Adrenal gland (tissue), 19 donors: ENCODE measurements at places on chromosomes 16 and 17. TPM values are rescaled to one million over a fixed set of nuclear protein-coding genes. Genes with fewer than 3 reads are reported as not detected.

- peak; percentile 52 for DNase-seq
- H3K4me3 ChIP-seq: no peak overlapping the region
- peaks cover 19% of the 10 kb centered on the region for H3K4me1 ChIP-seq
These were observed 661 bp downstream of the LRRC3C start for GRCh38 chr17:39927929-39928857.

GRCh38 chr17:47057830-47058229 is 78.8 kb upstream of the RPRML start:
- no peaks in the 10 kb centered on the region for H3K27me3 ChIP-seq
- no peaks in the 10 kb centered on the region for H3K4me1 ChIP-seq
- DNase-seq: no peak
- H3K27ac ChIP-seq: no peak overlapping the region
- no peak overlapping the region for H3K4me3 ChIP-seq
- H3K36me3 ChIP-seq: peaks cover 26% of the 10 kb centered on the region

- no peaks in the 10 kb centered on the region for H3K36me3 ChIP-seq
- no peak for DNase-seq
- H3K4me3 ChIP-seq: no peak overlapping the region
- no peaks in the 10 kb centered on the region for H3K27me3 ChIP-seq
- peaks cover 89% of the 10 kb centered on the region for H3K4me1 ChIP-seq
These were observed 9.6 kb downstream of the CDC42EP4 start for GRCh38 chr17:73302189-73302588.

DNA sequence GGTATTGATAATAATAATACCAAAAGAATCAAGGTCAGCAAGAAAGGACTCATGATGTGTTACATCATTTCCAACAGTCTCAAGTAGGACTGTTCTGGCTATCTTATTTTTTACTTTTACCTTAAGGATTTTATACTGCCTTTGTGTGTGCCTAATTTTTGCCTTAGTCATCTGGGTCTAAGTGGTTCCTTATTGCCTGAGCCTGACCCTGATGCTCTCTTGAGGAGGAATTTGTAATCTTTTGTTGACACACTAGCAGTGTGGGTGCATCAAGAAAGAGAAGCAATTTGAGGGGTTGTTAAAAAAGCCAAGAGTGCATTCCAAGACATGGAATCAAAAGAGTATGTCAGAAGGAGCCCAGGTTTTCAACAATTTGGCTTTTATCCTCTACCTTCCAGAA is 59.3 kb downstream of the TMEM100 start:
- H3K4me3 ChIP-seq: no peak overlapping the region
- no peaks in the 10 kb centered on the region for H3K4me1 ChIP-seq
- no peak overlapping the region for H3K27ac ChIP-seq
- no peaks in the 10 kb centered on the region for H3K36me3 ChIP-seq
- DNase-seq: no peak

- no peaks in the 10 kb centered on the region for H3K27me3 ChIP-seq
- DNase-seq: no peak
- H3K27ac ChIP-seq: no peak overlapping the region
- H3K4me3 ChIP-seq: no peak overlapping the region
- no peaks in the 10 kb centered on the region for H3K4me1 ChIP-seq
These were observed 23.7 kb downstream of the GPR142 start for GRCh38 chr17:74390680-74391653.

DNA sequence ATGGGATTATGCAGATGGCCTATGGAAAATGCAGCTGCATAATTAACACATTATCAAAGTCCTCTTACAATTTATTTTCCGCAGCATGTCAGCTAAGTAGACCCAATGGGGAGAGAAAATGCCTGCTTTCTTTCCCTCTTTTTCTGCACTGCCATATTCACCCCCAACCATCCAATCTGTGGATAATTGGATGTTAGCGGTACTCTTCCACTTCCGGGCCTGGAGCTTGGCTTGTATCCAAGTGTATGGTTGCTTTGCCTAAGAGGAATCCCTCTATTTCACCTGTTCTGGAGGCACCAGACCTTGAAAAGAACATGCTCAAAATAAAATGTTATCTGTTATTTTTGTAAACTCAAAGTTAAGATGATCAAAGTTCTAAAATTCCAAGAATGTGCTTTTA is 41.1 kb upstream of the CACNG3 start:
- no peak overlapping the region for H3K4me3 ChIP-seq
- no peaks in the 10 kb centered on the region for H3K27me3 ChIP-seq
- no peaks in the 10 kb centered on the region for H3K4me1 ChIP-seq

DNA sequence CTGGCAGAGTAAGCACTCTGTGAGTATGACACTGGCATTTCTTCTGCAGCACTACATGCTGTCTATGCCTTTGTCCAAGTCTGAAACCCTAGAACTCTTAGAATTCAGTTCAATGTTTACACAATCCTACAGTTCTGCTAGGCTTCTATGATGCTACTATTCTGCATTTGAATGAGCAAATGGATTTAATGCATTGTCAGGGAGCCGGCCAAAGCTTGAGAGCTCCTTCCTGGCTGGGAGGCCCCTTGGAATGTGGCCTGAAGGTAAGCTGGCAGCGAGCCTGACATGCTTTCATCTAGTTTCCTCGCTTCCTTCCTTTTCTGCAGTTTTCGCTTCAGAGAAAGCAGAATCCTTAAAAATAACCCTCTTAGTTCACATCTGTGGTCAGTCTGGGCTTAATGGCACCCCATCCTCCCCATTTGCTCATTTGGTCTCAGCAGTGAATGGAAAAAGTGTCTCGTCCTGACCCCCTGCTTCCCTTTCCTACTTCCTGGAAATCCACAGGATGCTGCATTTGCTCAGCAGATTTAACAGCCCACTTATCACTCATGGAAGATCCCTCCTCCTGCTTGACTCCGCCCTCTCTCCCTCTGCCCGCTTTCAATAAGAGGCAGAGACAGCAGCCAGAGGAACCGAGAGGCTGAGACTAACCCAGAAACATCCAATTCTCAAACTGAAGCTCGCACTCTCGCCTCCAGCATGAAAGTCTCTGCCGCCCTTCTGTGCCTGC is at the start of gene CCL2:
CCL2 (plus strand) TSS at position 635 of the 730 bp plus-strand sequence; CDS start at position 700, 65 bp downstream.
- peak; percentile 91 for DNase-seq
- no peak within 1 kb of the TSS for H3K27ac ChIP-seq
- H3K27me3 ChIP-seq: no peaks in the 10 kb centered on the region
- H3K36me3 ChIP-seq: no peaks in the 10 kb centered on the region
- H3K4me3 ChIP-seq: peak within 1 kb of the TSS; percentile 49
- peaks cover 55% of the 10 kb centered on the region for H3K4me1 ChIP-seq

DNA sequence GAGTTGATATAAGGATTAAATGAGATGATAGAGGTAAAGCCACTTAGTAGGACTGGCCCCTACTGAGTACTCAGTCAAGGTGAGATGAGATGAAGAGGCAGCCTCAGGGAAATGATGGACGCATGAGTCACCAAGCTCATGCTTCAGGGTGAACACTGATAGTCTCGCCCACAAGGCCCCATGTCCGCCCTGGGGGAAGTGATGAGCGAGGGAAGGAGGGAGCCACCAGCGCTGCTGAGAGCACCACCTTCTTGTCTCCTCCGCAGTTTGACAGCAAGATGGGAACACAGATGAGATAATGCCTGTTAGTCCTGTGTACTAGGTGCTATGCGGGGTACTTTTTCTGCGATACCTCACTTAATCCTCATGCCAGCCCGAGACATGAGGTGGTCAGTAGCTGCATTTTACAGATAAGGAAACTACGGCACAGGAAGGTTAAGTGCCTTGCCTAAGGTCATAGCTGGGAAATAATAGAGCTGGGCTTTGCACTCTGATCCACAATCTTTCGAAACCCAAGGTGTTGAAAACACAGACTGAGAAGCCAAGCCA is 383.0 kb downstream of the CPPED1 start:
- H3K36me3 ChIP-seq: no peaks in the 10 kb centered on the region
- H3K4me1 ChIP-seq: no peaks in the 10 kb centered on the region
- no peaks in the 10 kb centered on the region for H3K27me3 ChIP-seq
- H3K27ac ChIP-seq: no peak overlapping the region

DNA sequence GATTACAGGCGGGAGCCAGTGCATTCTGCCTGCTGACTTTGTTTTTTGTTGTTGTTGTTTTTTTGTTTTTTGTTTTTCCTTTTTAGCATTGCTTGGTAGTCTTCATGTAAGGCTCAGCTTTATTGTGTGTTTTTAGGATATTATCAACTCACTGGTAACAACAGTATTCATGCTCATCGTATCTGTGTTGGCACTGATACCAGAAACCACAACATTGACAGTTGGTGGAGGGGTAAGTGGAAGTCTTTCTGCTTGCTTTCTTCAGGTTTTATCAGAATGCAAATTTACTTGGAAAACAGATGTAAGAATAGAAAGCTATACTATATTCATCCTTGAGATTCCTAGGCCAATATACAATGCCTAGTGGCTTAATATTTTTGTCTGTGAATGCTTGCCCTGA is 3.3 kb upstream of the CMTM1 start:
- no peaks in the 10 kb centered on the region for H3K36me3 ChIP-seq
- no peaks in the 10 kb centered on the region for H3K4me1 ChIP-seq
- no peak for DNase-seq
- H3K27me3 ChIP-seq: no peaks in the 10 kb centered on the region
- no peak overlapping the region for H3K4me3 ChIP-seq

GRCh38 chr17:40909755-40910154 is 24.7 kb upstream of the KRT20 start:
- peaks cover 9% of the 10 kb centered on the region for H3K4me1 ChIP-seq
- H3K36me3 ChIP-seq: no peaks in the 10 kb centered on the region
- no peak overlapping the region for H3K27ac ChIP-seq
- DNase-seq: no peak
- H3K27me3 ChIP-seq: peaks cover 8% of the 10 kb centered on the region

GRCh38 chr16:81181013-81181720 is 57.3 kb upstream of the BCO1 start:
- H3K4me1 ChIP-seq: no peaks in the 10 kb centered on the region
- H3K27me3 ChIP-seq: no peaks in the 10 kb centered on the region
- peak overlapping the region; percentile 83 for H3K27ac ChIP-seq
- no peaks in the 10 kb centered on the region for H3K36me3 ChIP-seq
- H3K4me3 ChIP-seq: no peak overlapping the region

- H3K4me1 ChIP-seq: no peaks in the 10 kb centered on the region
- H3K4me3 ChIP-seq: no peak overlapping the region
- no peaks in the 10 kb centered on the region for H3K27me3 ChIP-seq
These were observed 19.5 kb downstream of the CTU2 start for GRCh38 chr16:88725609-88726407.

DNA sequence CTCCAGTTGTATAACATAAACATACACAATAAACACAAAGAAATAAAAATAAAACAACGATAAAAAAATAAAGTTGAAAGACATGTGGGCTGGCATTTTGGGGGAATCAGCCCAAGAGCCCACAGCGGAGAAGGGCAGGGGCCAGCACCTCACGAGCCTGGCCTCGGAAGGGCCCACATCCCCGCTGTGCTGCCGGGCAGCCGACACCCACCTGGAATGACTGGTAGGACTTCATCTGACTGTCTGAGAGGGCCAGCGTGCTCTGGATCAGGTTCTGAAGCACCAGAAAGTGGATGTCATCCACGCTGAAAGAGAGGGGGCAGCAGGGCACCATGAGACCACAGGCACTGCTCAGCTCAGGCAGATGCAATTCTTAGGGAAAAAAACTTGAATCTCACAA is 73.5 kb downstream of the GTF3C1 start:
- no peaks in the 10 kb centered on the region for H3K4me1 ChIP-seq
- no peak for DNase-seq
- no peaks in the 10 kb centered on the region for H3K36me3 ChIP-seq
- H3K27me3 ChIP-seq: no peaks in the 10 kb centered on the region
- no peak overlapping the region for H3K4me3 ChIP-seq
- H3K27ac ChIP-seq: no peak overlapping the region

GRCh38 chr16:87552772-87553573 is 49.3 kb upstream of the JPH3 start:
- H3K4me1 ChIP-seq: peaks cover 9% of the 10 kb centered on the region
- H3K4me3 ChIP-seq: no peak overlapping the region
- no peak for DNase-seq
- no peaks in the 10 kb centered on the region for H3K27me3 ChIP-seq
- H3K27ac ChIP-seq: no peak overlapping the region
- no peaks in the 10 kb centered on the region for H3K36me3 ChIP-seq

GRCh38 chr16:21078563-21078962 is 72.1 kb downstream of the DNAH3 start:
- no peaks in the 10 kb centered on the region for H3K27me3 ChIP-seq
- no peak overlapping the region for H3K27ac ChIP-seq
- H3K36me3 ChIP-seq: no peaks in the 10 kb centered on the region
- H3K4me1 ChIP-seq: peaks cover 10% of the 10 kb centered on the region

DNA sequence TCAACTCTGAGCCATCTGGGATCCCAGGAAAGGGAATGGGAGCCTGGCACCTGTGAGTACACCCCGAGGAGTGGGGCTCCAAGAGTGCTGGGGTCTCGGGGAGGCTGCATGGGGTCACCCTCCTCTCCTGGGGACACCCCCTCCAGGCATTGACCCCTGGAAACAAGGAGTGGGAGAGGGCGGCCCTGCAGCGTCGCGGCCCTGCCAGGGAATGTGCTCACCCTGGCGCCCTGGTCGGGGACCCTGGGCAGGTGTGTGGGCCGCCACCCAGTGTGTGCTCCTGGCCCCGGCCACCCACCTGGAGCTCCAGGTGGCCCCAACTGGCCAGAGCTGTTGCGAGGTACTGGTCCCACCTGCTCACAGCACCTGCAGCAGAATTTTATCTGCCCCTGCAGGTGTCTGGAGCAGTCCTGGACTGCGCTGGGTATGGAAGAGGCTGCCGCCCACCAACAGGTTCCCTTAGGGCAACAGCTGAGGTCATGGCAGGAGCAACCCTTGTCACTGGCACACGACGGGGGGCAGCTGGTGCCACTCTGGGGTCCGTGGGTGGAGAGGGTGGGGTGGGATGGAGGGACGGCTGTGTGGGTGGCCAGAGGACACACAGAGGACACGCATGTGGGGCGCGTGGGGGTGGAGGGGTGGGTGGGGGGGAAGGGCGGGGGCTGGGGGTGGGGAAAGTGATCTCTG is 5.4 kb upstream of the PABPN1L start:
- H3K4me1 ChIP-seq: no peaks in the 10 kb centered on the region
- no peaks in the 10 kb centered on the region for H3K27me3 ChIP-seq
- H3K27ac ChIP-seq: no peak overlapping the region
- DNase-seq: no peak
- no peak overlapping the region for H3K4me3 ChIP-seq

- H3K27me3 ChIP-seq: peaks cover 12% of the 10 kb centered on the region
- H3K36me3 ChIP-seq: no peaks in the 10 kb centered on the region
- peaks cover 4% of the 10 kb centered on the region for H3K4me1 ChIP-seq
These were observed 10.0 kb upstream of the C1QTNF8 start for GRCh38 chr16:1105888-1106620.

GRCh38 chr16:35516551-35516950 is 2057.1 kb downstream of the TP53TG3F start:
- DNase-seq: no peak
- H3K27ac ChIP-seq: no peak overlapping the region
- no peak overlapping the region for H3K4me3 ChIP-seq
- H3K27me3 ChIP-seq: no peaks in the 10 kb centered on the region
- H3K36me3 ChIP-seq: no peaks in the 10 kb centered on the region

- H3K27ac ChIP-seq: no peak overlapping the region
- DNase-seq: no peak
- H3K4me3 ChIP-seq: no peak overlapping the region
- H3K27me3 ChIP-seq: no peaks in the 10 kb centered on the region
- no peaks in the 10 kb centered on the region for H3K4me1 ChIP-seq
These were observed 76.5 kb upstream of the ZNF423 start for GRCh38 chr16:49932434-49932833.

Gene CISD3
- 9.9 TPM for total RNA-seq

Gene EVPL
- total RNA-seq: not detected

Gene TMC6
- total RNA-seq: 17.0 TPM

Gene MYH1
- not detected for total RNA-seq

Gene TEKT5
- total RNA-seq: 0.36 TPM

Gene NPIPB8
- total RNA-seq: not detected

Gene HLF
- 35.7 TPM for total RNA-seq

Gene TBC1D3C
- total RNA-seq: not detected

Gene EXOC3L1
- total RNA-seq: 12.6 TPM

Gene PRSS8
- 1.8 TPM for total RNA-seq

Gene WNT9B
- total RNA-seq: 1.7 TPM
